ENCODE measurements at places on chromosomes 3 and 15.

- DNase-seq, result no peak
These were observed 166.6 kb upstream of the SMAD3 start for GRCh38 chr15:66898656-66899386.

GRCh38 chr3:112247900-112248299 is 46.1 kb downstream of the SLC9C1 start:
- DNase-seq, result no peak

DNA sequence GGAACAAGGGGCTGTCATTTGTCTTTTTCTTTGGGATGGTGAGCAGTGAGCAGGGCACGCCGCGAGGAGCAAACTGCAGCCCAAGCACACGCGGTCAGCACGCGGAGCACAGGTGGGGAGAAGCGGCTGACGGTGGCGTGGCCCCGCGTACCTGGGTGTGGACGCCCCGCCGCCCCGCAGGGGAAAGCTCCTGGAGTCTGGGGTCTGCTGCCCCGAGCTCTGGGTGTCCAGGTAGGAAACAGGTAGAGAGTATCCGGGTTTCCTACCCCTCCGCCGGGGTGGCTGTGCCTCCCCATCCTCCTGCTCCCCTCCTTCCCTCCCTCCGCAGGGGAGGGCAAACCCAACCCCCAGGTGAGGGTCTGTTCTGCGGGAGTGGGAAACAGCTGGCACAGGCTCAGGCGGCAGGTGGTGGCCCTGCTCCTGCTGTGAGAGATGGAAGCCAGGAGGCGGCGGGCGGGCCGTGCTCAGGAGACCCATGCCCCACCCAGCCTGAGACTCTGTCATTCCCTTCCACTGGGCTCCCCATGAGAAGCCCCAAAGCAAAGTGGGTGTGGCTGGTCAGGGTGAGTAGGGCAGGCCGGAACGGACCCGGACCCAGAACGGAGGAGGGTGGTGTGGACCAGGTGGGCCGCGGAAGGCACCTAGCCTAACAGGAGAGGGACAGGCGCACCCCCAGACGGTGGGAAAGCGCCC is 56.9 kb upstream of the CGNL1 start:
- DNase-seq, result no peak

GRCh38 chr3:124854009-124854408 is 33.2 kb downstream of the ITGB5 start:
- no peak for DNase-seq

DNA sequence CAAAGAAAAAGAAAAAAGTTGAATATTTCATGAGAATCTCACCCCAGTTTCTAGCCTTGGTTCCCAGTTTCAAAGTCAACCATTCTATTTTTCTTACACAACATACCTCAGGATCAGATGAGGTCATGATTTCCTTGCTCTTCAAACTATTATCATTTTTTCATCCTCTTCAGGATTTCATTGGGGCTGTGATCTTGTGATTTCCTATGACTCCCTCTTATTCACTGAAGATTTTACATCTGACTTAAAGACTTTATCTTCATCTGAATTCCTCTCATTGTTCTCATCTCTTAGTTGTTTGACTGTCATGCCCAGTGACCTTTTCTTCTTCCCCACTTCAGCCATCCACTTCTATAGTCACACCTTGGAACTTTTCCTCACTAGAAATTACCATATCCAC is 3.1 kb upstream of the C3orf33 start:
- no peak for DNase-seq

DNA sequence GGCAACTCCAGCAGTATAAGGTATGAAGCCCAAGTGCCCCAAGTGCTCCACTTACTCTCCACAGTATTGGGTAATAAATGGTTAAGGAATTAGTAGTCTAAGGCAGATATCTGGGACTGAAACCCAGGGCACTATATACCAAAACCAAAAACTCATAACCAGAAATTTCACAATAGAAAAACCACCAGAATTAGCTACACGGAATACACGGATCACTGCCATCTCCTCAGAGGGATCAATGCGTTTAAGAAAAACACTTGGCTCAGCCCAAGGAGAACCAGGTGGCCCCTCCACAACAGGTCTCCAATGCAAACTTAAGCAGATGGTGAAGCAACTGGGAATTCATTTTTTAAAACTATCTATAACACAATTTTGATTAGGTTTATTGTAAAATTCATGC is 83.6 kb downstream of the FAIM start:
- no peak for DNase-seq

- DNase-seq, result no peak
These were observed 593.9 kb downstream of the PYDC2 start for GRCh38 chr3:192054881-192055280.

DNA sequence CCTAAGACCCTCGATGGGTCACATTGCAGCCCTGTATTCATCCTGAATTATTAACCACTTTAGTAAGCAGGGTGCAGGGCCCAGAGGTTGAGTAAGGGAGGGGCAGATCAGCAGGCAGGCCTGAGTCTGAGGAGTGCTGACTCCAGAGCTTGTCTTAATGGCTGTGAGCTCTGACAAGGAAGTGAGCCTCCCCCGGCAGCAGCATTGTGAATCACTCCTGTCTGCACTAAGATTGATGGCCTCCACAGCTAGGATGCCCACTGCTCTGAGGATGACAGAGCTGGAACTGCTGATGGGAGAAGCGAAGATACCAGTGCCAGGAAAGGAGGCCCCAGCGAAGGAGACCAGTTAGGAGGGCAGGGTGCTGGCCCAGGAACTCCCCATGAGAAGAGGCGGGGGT is 46.5 kb upstream of the CCDC174 start:
- DNase-seq, result no peak

GRCh38 chr3:188299068-188299467 is 145.1 kb downstream of the LPP start:
- DNase-seq, result no peak

DNA sequence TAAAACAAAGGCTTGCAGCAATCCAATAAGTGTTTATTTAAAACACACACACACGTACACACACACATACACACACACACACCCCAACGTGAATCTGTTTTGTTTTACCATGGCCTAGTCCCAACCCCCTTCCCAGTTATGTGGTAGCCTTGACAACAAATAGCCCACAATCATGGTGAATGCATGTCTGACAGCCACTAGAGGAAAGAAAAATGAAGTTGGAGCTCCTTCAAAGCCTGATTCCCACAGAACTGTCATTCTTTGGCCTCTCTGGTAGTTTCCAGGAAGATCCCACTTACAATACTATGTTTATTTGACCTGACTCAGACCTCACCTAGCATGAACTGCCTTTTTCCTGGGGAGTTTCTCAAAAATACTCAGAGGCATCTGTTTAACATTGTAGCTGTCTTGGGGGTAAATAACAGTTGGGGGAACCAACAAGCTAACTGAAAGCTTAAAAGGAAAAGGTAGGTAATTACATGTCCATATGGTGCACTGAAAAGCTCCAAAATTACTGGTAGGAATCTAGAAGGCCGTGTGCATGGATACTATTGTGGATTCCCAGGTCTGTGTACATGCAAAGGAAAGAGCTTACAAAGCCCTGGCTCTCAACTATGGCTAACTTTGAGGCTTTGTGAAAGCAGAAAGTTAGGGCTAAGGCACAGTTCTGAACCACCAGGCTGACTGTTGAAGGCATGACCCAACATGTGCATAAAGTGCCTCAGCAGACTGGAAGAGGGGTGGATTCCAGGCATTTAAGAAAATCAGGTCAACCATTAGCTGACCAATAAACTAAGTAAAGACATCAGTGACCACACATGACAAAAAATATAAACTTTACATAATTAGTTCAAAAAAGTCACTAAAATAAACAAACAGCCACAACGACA is 65.3 kb downstream of the FAIM start:
- DNase-seq, result no peak

DNA sequence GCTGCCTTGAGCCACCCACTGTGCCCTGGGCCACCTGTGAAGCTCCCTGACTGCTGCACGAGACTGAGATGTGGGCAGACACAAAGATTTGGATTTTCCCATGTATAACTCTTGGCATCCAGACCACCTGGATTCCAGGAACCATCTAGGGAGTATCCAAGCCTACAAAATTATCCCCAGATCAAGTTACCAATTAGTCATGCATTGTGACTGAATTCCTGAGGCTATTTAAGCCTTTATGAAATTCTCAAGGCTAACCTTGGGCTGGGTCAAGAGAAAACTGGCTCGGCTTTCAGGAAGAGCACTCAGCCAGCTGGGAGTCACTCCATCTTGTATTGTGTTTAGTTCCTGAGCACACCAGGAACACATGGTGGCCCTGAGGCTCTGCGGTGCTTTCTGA is 13.3 kb upstream of the ATP13A5 start:
- DNase-seq, result no peak

DNA sequence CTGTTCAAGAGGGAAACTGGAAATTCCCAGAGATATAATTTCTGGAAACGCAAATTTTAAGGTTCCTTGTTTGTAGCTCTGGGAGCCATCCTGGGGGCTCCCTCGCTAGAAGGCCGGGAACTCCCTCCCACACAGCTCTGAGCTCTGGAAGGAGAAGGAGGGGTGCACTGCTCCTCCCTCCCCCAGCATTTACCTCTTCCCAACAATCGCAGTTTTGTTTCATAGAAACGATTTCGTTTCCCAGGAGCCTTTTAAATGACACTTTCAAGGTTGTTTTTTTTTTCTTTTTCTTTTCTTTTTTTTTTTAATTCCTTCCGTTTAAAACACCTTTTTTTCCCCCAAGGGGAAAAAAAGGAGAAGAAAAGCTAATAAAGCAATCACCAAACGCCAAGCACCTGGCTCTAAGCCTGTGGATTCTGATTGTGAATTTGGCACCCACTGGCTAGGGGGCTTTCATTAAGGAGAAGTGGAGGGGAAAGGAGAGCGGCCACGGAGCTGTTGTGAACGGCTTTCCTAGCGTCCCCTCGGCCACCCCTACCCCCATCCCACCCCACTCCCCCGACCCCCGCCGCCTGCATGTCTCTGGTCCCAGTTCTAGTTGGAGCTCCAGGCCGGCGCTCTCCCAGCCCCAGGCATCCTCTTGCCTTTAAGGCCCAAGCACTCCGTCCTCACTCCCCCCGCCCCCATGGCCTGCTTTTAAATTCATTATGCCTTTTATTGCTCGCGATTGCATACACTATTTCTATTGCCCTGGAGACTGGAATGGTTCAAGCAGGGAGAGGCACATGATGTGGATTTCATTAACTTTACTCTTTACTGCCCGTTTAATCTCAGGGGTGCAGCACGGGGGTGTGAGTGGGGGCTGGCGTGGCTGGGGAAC is 13.6 kb upstream of the CCDC33 start:
- DNase-seq, result no peak

- no peak for DNase-seq
These were observed 410.6 kb downstream of the FOXP1 start for GRCh38 chr3:71172951-71173350.

DNA sequence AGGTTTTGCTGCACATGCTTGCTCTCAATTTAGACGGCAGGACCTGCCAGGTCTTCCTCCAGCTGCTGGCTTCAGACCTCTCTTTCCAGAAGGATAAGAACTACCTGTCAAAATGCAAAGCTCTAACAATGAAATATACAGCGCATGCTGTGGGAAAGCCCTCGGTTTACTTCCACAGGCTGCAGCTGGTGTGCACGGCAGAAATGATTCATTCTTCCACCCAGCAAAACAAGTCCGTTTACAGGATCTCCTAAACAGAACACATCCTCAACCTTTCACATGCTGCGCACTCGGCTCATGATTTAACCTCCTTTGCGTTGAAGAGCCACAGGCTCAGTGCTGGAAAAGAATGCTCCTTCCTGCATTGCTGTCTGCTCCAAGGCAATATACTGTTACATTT is 92.4 kb upstream of the WNT5A start:
- DNase-seq, result no peak

DNA sequence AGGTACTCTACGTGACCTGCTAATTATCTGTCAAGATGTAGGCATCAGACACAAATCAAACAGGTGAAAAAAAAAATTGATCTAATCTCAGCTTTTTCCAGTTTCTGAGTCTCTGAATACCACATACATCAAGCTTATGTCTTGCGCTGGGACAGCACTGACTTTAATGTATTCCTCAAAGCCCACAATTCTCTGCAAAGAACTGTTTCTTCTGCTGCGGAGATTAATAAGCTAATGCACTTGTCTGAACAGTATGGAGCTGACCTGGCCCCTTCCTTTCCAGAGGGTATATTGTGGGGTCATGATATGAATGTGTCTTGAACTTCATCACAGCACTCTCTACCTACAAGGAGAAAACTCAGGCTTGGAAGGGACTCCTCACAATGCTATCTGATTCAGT is 87.8 kb downstream of the FOXB1 start:
- DNase-seq, result no peak

GRCh38 chr15:101053261-101053660 is 134.1 kb downstream of the LRRK1 start:
- no peak for DNase-seq

- no peak for DNase-seq
These were observed 65.6 kb downstream of the SYNPR start for GRCh38 chr3:63343674-63344073.

Measured in activated CD8-positive, alpha-beta memory T cell treated with anti-CD3 and anti-CD28 coated beads for 1 hour (primary cell).